Stimulated activated CD4-positive, alpha-beta T cell treated with anti-CD3 and anti-CD28 coated beads, TNF-alpha, amount 100 ng/mL, for 4 hours (primary cell): ENCODE measurements at places on chromosomes 11 and 22.

DNA sequence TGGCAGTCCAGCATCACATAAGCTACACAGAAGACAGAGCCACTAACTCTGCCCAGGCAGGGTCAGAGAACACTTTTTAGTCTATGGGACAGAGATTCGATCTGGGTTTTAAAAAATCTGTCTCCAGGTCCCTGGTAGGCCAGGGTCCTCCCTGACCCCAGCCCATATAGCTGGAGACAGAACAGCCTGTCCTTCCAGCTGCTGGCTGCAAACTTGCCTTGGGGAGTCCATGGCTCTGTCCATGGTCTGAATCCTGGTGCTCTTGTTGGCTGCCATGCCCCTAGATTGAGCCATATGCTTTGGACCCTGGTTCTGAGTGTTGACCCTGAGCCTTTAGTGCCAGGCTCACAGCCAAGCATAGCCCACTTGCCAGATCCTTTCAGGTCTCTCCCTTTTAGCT, 13.3 kb upstream of the LIPT2 start:
- DNase-seq = no peak

- DNase-seq = no peak
Measured at GRCh38 chr22:34946339-34946985, 119.5 kb upstream of the ISX start.

GRCh38 chr11:30423886-30424285, 101.0 kb downstream of the ARL14EP start:
- no peak for DNase-seq

DNA sequence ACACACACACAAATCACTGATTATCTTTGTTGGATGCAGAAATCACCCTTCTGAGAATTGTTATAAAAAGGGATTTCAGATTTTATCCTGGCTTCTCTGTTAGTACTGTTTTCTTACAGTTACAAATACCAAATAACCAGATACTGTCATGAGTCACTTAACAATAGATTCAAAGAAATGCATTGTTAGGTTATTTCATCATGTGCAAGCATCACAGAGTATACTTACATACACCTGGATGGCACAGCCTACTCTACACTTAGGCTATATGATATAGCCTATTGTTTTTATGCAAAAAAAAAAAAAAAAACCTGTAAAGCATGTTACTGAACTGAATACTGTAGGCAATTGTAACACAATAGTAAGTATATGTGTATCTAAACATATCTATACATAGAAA, 319.2 kb upstream of the ARHGAP42 start:
- DNase-seq = no peak

DNA sequence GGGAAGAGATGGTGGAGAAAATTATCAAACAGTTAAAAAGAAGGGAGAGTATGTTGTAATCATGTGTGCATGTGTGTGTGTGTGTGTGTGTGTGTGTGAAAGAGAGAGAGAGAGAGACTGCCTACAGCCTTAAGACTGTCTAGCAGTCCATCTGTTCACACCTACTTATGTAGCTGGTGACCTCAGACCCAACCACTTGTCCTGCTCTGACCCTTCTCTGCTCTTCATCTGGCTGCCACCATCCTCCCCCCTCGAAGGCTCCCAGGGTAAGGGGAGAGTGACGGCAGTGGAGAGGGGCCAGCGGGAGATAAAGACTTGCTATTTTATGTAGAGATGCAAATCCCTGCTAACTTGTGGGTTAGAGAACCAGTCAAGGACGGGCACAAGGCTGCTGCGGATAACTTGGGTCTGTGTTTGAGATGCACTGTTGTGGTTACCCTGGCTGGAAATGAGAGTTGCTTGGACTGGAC, 24.9 kb upstream of the GRAMD1B start:
- DNase-seq = no peak

GRCh38 chr11:25068451-25068850, 571.6 kb downstream of the LUZP2 start:
- no peak for DNase-seq

- DNase-seq = no peak
Measured at GRCh38 chr22:25404556-25404927, 159.9 kb upstream of the GRK3 start.

DNA sequence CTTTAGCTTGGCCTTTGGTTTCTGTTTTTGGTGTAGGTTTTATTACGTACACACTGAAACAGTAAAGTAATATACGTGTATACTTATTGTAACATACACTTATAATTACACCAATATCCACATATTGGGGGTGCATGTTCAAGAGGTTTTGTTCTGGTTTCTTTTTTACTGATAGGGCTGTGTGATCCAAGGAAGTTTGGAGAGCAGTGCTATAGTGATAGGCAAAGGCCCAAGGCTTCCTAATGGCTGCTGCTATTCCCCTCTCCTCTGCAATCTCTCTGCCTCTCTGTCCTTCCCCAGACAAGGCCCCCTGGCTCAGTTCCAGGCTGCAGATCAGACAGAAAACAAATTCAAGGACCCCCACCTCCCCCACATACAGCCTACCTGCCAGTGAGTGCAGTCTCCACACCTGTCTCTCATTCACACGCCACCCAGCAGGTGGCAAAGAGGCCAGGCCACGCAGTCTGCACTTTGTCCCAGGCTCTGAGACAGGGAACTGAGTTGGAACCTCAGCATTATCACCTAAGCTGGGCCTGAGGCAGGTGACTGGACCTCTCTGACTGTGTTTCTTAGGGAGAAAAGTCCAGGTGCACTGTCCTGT, 15.1 kb downstream of the TMEM184B start:
- no peak for DNase-seq

GRCh38 chr22:31279821-31280505, 12.3 kb downstream of the PIK3IP1 start:
- DNase-seq = no peak

DNA sequence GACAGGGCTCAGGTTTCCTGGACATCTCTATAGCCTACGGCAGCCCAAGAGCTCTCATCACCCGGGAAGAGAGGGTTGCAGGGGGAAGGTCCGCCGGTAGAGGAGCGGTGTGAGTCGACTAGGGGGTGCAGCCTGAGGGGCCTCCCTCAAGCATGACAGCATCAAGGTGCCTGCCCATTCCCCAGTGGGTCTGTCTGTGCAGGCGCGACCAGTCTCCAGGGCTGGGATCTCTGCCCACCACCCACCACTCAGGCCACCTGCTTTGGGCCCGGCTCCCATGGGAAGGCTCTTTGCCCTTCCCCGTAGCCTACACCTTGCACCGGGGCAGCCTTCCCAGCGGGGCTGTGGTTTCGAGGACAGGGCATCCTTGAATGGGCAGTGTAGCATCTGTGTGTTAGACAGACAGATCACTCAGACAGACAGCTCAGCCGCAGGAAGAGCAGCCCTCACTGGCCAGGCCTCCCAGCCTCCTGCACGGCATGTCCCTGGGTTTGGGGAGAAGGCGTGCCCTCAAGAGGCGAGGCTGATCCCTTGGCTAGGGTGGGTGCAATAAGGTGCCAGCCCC, 29.2 kb downstream of the CERK start:
- DNase-seq = no peak

- no peak for DNase-seq
Measured at GRCh38 chr11:2862395-2863275, 22.9 kb downstream of the CDKN1C start.

DNA sequence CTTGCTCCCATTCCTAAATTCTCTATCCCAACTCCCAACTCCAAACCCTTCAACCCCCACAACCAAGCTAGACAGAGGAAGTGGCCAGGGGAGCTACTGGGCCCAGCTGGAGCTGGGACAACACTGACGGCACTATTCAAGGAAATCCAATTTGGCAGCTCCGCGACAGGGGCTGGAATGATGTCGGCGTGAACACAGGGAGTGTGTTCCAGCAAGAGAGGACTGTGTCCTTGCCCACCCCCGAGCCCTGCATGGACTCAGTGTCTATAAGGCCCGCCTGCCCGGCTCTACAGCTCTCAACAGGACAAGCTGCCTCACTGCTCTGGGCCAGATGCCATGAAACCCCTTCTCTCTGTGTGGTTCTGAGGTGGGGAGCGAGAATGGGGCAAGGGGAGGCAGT, 11.3 kb downstream of the PCSK7 start:
- no peak for DNase-seq

DNA sequence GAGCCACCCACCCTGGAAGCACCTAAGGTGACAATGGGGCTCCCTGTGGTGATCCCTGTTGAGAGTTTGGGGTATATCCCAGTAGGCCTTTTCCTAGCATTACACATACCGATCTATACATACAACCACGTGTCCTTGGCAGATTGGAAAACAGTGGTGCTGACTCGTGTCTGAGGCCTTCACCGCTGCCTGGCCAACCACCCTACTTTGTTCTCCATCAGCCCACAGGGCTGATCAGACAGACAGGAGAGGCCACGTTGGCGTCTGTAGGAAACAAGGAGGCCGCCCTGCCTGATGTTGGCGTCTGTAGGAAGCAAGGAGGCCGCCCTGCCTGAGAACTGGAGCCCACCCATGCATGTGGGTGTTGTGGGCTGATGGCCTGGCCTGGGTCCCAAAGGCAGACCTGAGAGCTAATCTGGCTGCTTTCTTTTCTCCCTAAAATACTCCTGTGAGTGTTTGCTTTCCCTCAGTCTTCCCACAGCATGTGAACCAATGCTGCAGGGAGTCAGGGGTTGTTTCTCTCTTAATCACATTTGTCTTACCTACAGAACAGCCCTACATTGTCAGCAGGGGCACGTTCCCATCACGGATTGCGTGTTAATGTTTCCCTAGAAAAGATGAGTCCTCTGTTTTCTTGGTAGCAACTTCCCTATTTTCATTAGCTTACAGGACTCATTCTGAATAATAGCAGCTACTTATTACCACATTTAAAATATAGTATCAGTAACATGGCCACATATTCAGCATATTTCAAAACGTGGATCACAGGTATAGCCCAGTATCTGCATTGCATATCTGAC, 57.2 kb downstream of the SBF1 start:
- DNase-seq = no peak

GRCh38 chr11:14642873-14643696, 519 bp upstream of the PDE3B start:
- no peak for DNase-seq

- DNase-seq = no peak
Measured at GRCh38 chr11:31865606-31866300, 54.6 kb upstream of the PAX6 start.

DNA sequence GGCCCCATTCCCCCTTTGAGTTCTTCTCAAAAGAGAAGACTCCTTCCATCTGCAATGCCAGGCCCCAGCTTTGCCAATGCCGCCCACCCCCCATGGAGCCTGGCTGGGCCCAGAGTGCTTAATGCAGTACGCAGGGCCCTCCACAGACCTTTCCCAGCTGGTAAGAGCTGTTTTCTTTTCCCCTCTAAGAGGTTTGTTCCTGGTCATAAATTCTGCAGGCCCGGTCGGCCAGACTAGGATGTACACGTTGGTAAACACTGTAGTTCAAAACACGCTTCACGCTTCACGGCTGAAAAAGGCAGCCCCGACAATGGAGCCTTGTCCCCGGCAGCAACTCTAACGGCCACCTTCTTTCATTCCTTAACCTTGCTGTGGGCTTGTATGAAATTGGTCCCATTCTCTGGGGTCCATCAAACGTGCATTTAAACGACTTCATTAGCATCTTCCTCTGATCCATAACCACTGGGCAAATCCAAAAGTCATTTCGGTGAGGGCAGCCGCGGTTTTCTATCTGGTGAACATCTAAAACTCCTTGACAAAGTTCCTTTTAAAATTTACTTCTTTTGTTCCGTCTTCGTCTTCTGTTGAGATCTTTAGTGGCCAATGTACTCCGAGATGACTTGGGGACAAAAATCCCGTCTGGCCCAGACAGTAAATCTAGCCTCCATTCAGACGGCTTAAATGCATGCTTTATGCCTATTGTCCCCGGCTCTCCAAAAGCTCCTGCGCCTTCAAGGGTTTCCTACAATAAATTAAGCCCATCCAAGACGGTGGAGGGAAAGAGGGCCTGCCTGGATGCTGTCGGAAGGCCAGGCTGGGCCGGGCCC, 60.0 kb upstream of the MYEOV start:
- DNase-seq = no peak

DNA sequence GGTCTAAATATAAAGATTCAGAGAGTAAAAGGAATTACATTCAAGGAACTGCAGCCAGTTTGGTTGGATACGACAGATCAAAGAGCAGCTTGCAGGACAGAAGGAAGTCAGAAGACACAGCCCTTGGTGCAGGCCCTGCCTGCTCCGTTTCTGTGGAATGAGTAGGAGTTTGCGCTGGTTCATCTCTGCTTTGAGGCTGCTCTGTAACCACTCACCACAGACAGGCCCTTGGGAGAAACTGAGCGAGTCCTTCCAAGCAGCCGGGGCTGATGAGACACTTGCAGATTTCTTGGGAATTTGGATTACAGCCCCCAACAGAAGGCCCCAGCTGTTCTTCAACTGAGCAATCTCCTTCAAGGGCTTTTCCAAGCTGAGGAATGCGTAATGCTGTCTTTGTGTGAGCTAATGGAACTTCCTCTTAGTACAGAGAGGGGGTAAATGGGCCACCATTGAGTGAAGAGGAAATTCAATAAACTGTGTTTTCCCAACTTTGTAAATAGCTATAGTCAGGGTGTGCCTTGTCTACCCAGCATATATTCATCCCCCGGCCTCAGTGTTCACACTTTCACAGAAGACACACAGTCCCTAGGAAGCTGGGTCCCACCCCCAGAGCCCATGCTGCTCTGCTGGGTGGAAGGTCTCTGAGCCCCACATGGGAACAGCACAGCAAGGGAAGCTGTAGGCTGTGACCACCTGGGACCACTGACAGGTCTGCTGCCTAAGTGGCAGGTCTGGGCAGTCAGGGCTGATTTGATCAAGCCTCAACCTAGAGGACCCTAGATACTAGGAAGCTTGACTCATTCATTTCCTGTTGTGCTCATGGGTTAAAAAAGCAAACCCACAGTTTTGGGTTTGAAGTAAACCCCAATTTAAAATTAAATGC, 16.6 kb downstream of the IL10RA start:
- peak; percentile 38 for DNase-seq

DNA sequence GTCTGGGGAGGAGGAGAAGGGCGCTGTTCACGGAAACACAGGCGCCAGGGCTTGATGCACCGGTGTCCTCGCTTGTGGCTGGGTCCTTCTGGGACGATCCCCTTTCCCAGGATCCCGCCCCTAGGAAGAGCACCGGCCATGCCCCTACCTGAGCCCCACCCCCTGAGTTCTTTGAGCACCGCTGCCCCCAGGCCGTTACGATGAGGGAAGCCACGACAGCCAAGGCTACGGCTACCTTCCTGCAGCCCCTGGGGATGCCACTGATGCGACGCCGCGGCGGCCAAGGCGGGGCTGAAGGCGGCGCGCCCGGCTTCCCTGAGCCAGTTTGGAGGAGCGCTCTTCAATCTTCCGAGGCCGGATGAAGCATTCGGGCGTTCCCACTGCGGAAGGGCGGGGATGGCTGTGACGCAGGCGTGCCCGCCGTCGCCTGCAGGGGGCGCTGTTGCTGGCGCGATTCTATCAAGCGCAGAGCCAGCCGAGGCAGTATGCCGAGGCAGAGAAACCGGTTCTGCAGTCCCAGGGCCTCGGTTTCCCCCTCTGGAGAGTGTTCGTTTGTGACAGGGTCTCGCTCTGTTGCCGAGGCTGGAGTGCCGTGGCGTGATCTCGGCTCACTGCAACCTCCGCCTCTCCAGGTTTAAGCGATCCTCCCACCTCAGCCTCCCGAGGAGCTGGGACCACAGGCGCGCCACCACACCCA, 9.7 kb upstream of the NEFH start:
- DNase-seq = peak; percentile 17

- no peak for DNase-seq
Measured at GRCh38 chr11:69921128-69922014, 102.2 kb upstream of the FGF3 start.

- DNase-seq = no peak
Measured at GRCh38 chr11:8807544-8808225, 103.3 kb upstream of the AKIP1 start.
